ENCODE measurements at places on chromosomes 2 and 18.

GRCh38 chr2:28702415-28702861 lies 49.2 kb upstream of the PPP1CB start:
- DNase-seq, result no peak

GRCh38 chr2:165803123-165803760 lies 9.2 kb upstream of the GALNT3 start:
- DNase-seq, result no peak

DNA sequence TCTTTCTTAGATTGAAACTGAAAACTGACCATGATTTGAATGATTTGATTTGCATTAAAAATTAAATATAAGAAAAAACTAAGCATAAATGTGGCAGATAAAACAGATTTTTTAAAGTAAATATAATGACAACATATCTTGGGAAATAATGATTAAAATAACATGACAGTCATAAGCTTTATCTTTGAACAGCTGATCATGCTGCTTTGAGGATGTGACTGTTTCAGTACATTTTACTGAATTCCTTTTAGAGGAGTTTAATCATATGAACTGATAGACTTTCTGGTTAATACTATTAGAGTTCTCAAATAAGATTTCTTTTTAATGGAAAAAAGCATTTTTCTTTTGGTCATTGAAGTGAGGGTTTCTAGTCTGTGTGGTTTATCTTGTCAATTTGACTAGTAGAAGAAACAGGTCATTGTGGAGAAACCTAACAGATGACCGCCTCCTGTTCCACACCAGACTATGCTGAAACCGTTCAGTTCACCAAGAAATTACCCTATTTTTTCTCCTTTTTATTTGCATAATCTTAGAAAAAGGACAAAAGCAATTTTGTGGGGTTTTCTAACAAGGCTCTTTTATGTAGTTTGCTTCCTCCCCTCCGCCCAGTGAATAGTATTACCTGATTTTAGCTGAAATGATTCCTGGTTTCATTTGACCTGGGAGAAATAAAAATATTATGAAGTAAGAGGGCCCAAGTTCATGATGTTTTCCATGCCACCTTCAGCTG lies 262.1 kb downstream of the PTGR3 start:
- no peak for DNase-seq

DNA sequence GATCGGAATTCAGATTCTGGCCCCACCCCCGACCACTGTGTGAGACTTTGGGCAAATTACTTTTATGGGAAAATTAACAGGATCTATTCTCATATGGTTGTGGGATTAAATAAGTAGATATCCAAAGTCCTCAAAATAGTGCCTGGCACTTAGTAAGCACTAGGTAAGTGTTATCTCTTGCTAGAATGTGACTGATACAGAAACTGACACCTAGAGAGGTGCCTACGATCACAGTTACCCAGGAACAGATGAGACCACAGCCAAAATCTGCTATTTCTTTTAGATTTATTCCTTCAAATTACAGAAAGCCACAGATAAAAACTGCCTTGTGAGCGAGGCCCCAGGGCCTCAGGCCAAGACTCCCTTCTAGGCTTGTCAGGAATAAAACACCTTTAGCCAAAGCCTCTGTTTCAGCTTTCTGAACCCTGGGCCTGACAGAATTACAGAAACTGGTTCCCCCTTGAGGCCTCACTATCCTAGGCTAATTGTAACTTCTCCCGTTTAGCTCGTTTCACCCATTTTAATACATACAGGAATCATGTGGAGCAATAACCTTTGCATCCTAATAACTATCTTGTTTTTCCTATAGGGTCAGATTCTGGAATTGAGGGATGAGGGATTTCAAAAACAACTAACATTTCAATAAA lies 22.3 kb upstream of the CHMP1B start:
- DNase-seq, result no peak

DNA sequence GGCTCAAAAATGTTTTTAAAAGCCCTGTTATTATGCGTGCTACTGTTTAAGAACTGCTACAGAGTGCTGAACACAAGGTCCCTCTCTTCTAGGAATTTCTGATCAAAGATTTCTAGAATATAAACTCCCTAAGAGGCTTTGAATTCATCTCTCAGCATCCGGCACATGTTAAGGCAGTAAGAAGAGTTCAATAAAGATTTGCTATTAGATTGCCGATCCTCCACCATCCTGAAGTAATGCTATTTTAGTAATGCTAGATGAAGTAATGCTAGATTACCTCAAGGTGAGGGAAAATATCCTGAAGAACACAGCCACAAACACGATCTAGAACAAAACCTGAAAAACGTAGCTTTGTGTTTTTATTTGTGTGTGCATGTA lies 949 bp upstream of the MYL12B start:
- DNase-seq, result no peak

GRCh38 chr2:176251928-176252327 lies 17.3 kb upstream of the MTX2 start:
- DNase-seq, result no peak

DNA sequence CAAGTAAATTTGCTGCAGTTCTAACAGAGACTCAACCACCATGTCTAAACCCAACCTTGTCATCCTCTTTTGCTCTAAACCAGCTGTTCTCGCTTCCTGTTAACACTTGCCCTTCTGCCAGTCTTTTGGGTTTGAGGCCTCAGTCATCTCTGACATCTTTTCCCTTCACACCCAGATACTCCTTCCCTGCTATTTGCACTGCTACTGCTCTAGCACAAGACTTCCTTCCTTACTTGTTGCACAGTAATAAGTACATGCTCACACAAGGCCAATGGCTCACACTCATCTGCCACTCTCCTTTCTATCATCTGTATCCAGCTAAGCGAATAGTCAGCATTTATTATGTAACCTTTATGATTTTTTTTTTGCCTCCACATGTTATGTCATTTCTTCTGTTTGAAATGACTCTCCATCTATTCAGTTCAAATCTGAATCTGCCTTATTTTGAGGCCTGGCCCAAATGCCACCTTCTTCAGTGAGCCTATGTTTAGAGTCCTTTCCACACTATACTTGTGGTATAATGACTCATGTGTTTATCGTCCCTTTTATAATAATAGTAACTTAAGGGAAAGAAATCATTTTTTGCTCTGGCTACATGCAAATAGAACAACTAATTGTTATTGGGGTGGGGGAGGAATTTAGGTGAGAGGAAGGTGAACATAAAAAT lies 22.5 kb upstream of the CDKL4 start:
- DNase-seq, result no peak

DNA sequence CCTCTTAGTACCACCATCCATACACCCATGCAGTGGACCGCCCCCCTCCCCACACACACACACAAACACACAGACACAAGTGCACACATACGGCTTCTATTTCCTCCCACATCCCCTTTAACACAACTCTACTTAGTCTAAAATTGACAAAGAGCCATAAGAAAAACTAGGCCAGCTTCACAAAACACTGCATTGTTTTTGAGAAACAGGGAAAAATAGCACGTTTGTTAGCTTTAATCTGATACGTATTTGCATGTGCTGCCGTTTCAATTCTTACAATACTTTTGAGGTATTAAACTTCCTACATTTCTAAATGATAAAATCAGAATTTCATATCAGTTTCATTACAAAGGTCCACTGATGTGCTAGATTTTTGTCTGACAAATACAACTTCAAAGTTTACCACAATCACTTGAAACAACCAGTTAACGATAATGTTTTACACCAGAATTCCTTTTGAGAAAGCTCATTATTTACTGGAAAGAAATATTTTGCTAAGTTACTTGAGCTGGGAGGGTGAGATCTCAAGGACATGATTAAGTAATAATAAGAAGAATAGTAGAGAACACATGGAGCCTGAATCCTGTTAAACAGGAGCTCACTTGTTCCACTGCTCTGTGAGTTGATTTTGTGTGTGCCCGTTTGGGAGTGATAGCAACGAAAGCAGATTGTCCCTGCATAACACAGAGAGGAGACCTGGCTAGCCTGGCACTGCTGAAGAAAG lies 74.5 kb downstream of the MOGAT1 start:
- no peak for DNase-seq

- DNase-seq, result no peak
These were observed 1278.4 kb upstream of the PIK3C3 start for GRCh38 chr18:40676668-40677067.

GRCh38 chr2:54967759-54968365 lies 82.4 kb downstream of the RTN4 start:
- DNase-seq, result no peak

DNA sequence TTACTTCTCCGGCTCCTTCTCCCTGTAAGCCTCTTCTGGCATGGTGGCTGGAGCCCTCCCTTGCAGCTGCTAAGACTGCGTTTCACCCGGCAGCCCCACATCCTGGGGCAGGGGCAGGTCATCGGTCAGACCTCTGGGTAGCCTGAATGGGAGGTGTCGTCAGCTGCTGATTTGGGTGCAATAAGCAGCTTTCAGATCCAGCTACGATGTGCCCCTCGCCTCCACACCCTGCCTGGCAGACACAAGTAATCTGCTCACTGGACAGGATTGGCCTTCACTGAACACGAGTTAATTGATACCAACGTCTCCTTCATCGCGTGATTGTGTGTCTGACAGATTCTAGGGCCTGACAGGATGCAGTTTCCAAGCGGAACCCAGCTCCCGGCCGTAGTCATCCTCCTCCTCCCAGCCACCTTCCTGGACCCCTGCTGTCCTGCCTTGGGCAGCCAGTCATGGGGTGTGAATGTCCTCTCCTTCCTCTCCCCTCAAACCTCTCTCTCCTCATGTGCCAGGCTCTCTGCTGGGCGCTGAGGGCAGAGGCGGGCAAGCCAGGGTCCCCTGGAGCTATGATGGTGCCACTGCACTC lies 18.9 kb upstream of the PDIA6 start:
- DNase-seq, result no peak

DNA sequence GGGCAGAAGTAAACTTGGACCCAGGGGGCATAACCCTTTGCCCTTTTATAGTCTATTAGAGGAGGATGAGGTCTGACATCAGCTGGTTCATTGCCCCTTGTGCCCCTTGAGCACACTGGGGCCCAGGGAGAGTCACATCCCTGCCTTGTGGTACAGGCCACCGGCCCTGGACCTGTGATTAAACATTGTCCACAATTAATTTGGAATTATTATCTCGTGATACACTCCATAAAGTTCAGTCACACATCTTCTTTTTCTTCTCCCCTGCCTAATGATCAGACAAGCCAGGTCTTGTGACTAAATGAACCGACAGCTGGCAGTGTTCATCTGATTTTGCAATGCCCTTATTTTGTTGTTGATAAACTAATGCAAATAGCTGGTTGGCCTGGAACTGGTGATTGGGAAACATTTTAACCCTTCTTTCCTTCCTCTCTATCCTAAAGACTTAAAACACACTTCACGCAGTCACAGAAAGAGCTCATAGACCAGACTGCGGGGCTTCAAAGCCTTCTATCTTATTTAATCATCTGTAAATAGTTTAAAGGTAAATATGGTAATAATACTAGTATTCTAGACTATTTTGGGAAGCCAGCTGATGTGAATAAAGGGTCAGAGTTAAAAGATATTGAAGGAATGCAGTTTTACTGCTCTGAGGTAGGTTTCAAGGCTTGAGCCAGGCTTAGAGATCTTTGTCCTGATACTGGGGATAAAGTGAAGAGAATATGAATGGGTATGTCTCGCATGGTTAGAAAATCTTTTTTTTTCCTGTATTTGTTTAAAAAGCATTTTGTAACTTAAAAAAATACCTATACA lies 13.4 kb downstream of the IL1R1 start:
- no peak for DNase-seq

- DNase-seq, result no peak
These were observed 1.3 kb downstream of the NT5C1B start for GRCh38 chr2:18588049-18588448.

GRCh38 chr2:36246320-36246990 lies 109.1 kb upstream of the CRIM1 start:
- no peak for DNase-seq

- no peak for DNase-seq
These were observed 61.0 kb downstream of the RBMS1 start for GRCh38 chr2:160432633-160433032.

- DNase-seq, result no peak
These were observed 5.7 kb upstream of the OTOS start for GRCh38 chr2:240146141-240146561.

DNA sequence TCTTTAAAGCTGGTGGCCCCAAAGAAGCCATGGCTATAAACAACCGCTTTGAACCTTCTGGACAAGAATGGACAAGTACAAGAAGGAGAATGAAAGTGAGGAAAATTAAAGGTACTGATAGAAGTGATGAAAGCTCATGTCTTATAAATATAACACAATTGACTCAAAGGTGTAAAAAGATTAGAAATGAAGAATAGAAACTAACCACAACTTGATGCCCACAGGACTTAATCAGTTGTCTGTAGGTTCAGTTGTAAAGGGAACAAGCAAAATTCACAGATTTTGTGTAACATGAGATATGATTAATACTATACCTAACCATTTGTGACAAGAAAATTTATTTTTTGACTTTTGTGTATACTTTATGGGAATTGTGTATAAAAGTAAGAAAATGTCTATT lies 135.7 kb downstream of the NUP35 start:
- DNase-seq, result no peak

DNA sequence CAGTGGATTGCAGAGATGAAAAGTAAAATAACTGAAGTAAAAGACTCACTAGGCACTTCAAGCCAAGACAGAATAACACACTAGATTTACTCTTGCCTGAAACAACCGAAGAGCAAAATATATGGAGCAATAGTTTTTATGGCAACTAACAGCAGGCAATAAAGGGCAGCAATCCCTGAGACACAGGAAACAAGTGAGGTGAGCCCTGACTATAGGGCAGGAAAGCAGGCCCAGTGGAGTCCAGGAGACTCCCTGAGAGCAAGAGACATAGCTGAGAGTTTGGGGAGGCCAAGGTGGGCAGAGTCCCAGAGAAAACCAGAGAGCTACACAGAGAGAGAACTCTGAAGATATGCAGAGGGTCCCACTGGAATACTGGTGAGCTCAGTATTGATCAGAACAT lies 18.8 kb downstream of the FARSB start:
- DNase-seq, result no peak

DNA sequence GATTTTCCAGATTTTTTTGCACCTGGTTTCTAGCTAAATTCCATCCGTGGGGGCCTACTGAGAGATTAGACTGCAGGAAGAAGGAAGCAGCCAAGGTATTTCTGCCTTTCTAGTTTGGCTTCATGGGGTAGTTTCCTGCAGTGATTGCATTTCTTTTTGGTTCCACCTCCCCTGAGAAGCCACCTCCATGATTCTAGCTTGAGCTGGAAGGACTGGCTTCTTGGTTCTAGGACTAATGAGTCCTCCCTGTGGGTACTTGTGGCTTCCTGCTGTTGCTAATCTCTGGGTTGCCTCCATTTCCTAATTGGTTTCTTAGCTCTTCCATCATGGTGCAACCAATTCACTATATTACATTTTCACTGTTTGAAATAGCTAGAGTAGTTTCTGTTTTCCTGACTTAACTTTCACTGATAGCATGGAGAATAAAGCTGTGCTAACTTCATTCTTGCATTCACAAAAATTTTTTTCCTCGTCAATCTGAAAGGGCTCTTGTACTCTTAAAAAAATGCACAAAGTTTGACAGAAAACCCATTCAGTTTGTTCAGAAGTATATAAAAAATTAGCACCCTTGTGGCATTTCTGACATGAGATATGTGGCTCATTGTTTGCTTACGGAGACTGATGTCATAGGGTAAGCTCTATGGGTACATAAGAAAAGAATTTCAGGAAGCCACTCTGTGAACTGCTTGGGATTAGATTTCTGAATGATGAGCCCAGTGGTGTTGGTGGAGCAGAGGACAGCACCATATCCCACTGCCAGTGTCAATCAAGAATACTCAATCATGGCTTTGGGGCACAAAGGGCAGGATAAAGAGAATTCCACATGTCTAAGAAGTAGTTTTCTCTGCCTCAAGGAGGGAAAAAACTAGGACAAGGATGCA lies 242.8 kb upstream of the RBMS1 start:
- DNase-seq, result no peak

Measured in stimulated activated CD8-positive, alpha-beta memory T cell treated with anti-CD3 and anti-CD28 coated beads, Interleukin-4, amount 100 ng/mL, for 4 hours (primary cell).